GM12891 (cell line): ENCODE measurements at places on chromosomes 7 and 10.

DNA sequence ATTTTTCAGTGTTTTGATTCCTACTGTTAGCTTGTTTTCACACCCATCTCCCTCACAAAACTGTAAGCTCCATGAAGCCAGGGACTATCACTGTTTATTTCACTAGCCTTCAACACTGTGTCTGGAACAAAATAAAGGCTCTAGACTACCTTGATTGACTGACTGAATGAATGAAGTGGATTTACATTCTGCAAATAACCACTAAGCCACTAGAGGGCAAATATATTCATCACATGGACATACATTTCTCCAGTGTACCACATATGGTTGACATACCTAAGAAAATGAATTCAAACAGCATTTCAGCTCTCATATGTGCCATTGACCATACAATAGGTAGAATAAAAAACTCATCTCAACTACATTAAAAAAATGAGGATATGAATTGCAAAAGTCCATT lies 185.9 kb downstream of the RAB11FIP2 start:
- no peak for DNase-seq

GRCh38 chr10:13683017-13683416 lies 96.3 kb downstream of the PRPF18 start:
- DNase-seq = no peak

- DNase-seq = no peak
These were observed 65.4 kb upstream of the TNS3 start for GRCh38 chr7:47647181-47647917.

DNA sequence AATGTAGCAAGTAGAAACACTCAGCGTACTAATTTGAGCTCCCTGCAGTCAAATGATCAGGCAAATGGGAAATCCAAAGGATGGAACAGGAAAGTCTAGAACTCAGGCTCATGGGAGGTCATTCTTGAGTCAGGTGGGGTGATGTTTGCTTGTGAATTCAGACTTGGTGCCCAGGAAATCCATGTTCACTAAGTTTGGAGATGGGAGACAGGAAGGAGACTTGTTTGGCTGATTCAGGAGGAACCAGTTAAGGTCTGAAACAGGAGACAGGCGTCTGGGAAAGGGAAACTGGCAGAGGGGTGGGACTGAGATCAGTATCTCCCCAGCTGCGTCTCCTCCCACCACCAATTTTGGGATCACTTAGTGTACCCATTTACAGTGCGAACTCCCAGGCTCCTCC lies 38.4 kb upstream of the ZNF438 start:
- no peak for DNase-seq

DNA sequence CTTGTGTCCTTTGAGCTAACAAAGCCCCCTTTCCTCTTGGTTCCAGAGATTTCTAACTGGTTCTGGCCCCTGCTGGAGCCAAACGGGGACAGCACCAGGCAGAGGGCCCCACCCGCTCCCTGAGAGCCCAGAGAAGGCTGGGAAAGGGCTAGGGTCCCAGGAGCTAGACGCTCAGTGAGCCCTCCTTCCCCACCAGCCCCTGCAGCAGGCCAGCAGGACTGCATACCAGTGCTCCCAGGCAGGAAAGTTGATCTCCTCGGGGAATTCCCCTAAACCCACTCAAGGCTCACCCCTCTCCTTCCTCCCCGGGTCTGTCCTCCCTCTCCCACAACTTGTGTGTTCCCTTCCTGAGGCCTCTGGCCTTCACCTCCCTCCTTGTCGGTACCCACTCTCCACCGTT lies 47.7 kb downstream of the PAX2 start:
- no peak for DNase-seq

GRCh38 chr7:88757371-88757770 lies 2.1 kb upstream of the ZNF804B start:
- no peak for DNase-seq

- DNase-seq = no peak
These were observed 16.9 kb downstream of the CDH23 start for GRCh38 chr10:71413581-71413980.

DNA sequence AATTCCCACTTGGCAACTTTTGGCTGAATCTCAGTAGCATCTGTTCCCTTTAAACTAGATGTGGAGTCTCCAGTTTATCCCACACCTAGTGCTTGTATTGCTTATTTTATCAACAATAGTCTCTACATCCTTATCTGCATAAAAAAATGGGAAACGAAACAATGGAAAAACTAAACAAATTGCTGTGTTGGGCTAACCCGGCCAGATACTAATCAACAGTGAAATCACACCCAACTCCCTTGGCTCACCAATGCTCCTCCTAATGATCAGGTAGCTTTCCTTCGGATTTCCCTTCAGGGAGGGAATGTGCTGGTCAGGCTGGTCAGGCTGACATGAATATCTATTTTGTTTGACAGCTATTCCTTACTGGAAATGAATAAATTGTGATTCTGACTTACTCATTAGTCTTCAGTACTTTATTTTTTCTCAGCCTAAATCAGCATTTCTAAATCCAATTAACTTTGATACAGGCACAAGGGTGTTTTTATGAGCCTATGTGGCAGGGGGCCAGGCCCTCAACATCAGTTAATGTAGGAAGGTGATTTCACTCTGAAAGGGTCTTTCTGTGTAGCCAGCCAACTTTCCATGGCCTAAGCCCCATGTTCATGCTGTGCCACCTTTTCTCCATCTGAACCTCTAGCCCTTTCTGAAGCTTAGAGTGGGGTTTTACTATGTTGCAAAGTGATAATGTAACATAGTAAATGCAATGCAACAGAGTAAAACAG lies 170.5 kb upstream of the NPSR1 start:
- no peak for DNase-seq

DNA sequence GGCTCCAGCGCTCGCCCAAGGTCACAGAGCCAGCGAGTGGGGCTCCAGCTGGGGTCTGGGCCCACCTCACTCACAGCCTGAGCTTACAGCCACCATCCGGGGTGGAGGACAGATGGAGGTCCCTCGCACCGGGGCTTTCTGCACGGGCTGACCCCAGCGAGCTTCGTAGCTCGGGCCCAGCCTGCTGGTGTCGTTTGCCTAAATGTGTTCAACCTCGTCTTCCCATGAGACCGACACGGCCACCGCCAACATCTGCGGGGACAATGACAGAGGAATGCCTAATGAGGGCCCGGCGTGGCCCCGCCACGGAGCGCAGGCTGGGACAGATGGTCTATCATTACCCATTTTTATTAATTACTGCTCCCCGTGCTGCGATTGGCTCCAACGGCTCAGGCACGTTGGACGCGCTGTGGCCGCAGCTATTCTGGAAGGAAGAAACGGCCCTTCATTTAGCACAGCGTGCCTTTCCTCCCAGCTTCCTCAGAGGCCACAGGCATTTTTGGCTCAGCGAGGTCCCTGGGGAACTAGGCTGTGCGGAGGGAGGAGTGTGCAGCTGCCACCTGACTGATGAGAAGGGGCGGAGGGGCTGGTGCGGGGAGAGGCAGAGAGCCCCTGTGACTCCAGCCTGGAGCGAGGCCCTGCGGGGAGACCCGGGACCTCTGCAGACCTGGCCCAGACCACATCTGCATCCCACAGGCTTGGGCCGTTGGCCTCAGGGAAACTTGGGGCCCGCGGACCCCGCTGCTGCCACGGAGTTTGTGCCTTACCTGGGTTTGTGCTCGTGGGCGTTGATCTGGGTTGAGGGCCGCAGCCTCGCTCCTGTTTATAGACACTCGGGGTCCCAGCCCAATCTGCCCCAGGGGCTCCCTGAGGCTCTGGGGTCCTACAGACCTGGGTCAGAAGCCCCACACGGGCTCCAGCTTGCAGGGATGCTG lies 22.9 kb upstream of the ELFN1 start:
- DNase-seq = no peak

GRCh38 chr10:114121031-114121430 lies 53.0 kb downstream of the CCDC186 start:
- DNase-seq = no peak
